Regular cardiac myocyte (primary cell): ENCODE measurements at places on chromosomes 5 and 9. TPM values are rescaled to one million over a fixed set of nuclear protein-coding genes. Genes with fewer than 3 reads are reported as not detected.

The SHISAL2B gene
- total RNA-seq, result not detected in 2 replicates

The PCDHGA2 gene
- total RNA-seq, result 1.5 and 3.1 TPM in 2 replicates

The NKD2 gene
- 1.2 and 9.3 TPM in 2 replicates for total RNA-seq

The CORO2A gene
- 0.56 and 0.58 TPM in 2 replicates for total RNA-seq

The LCN6 gene
- not detected in 2 replicates for total RNA-seq

The MVB12B gene
- 0.58 and 1.4 TPM in 2 replicates for total RNA-seq

The CDKN2B gene
- total RNA-seq, result 10.2 and 22.0 TPM in 2 replicates

The CYLC2 gene
- not detected in 2 replicates for total RNA-seq

The ADGRV1 gene
- total RNA-seq, result 0.19 and 1.4 TPM in 2 replicates
